ENCODE measurements at places on chromosomes 2 and 18.

DNA sequence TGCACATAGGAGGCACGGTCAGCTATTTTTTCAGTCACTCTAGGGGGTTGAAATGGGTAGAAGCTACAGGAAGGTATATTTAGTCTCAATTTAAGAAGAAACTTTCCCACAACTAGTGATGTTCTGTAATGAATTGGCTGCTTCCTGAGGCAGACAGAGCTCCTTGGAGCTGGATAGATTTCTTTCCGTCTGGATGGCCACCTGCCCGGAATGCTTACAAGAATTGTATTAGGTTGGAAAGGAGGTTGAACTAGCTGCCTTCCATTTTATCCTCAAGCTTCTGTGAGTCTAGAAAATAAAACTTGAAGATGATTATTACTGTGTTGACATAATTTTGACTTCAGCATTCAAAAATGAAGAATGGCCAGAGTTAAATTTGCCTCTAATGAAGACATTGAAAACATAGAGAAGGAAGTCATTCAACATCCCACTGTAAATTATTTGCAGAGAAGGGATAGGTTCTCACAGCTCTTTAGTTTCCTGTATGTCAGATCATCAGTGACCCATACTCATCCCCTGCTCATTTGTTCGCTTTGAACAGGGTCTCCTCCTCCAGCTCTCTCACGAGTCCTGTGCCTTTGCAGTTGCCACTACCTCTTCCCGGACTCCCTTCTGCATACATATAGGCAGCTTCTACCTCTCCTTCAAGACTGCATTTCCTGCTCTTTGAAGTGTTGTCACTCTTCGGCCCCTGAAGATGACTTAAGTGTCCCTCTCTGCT lies 88.8 kb downstream of the CRIM1 start:
- no peak for DNase-seq

- DNase-seq, result no peak
Observed at GRCh38 chr2:182456784-182457183, 29.9 kb upstream of the PDE1A start.

DNA sequence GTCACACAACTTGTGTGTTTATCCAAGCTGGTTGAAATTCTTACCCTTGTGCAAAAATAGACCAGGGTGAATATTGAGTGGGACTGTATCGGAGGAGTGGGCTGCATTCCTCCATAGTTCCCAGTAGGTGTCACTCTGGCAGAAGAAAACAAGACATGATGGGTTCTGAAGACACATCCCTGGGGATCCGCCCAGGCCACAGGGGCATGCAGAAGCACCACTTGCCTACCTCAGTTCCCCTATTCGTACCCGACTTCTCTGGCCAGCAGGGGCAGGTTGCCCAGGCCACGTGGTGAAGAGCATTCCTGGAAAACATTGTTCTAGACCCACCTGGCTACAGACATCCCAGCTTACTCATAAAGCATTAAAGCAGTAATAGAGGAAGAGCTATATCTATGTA lies 168.2 kb downstream of the FAM210A start:
- DNase-seq, result no peak

DNA sequence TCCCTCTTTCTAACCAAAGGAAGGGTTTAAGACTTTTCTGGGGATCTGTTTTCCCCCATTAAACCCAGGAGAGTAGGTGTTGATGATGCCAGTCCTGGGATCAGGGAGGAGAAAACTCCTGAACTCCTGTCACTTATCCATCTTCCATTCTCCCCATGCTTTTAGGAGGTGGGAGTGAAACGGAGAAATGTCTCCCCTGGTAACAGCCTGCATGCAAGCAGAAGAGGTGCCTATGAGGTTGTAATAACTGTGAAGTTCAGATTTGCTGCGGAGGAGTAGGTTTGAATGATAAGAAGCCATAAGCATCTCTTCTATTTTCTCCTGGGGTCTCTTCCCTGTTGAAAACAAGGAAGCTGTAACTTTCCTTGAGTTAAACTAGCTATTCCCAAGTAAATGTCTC lies 150.8 kb downstream of the SLC4A3 start:
- DNase-seq, result no peak

GRCh38 chr2:86446060-86446459 lies 4.9 kb downstream of the KDM3A start:
- no peak for DNase-seq

Measured in nucleus accumbens (tissue), 56 donors.